ENCODE measurements at places on chromosomes 5 and 9.

DNA sequence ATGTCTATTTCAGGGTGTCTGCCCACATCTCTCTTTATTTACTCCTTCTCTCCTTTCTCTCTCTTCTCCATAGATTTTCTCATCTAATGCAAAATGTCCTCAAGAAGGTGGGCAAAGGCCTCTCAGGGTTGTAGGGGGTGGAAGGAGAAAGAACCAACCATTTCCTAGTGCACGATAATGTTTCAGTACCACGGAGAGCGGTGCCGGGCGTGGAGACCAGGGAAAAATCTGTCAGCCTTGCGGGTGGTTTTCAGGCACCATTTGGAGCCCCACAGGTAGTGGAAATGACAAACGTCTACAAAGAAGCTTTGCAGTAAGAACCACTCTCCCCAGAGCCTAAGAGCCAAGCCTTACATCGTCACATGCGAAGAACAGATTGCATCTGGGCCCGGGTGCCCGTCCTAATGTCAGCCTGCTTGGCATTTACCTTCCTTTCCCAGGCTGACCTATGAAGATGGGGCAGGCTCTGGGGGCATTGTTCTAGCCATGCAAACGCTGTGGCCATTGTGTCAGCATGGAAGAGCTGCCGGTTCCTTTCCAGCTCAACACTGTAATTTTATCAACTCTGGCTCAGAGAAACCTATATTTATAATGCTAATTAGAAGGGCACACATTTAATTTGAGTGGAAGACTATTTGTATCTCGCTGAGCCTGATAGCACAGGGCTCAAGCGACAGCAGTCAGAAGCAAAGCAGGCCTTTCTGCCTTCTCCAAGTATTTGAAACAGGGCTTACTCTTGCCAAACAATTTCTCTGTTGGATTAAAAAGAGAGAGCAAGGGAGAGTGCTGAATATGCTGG is 430.1 kb upstream of the WWC1 start:
- DNase-seq: peak; percentile 3

GRCh38 chr9:14096258-14096922 is 217.6 kb downstream of the NFIB start:
- DNase-seq: peak; percentile 88

GRCh38 chr9:22446950-22447617 is 460 bp downstream of the DMRTA1 start:
- peak; percentile 30 for DNase-seq

- peak; percentile 38 for DNase-seq
Observed at GRCh38 chr5:143400541-143401226, 2.8 kb downstream of the NR3C1 start.

DNA sequence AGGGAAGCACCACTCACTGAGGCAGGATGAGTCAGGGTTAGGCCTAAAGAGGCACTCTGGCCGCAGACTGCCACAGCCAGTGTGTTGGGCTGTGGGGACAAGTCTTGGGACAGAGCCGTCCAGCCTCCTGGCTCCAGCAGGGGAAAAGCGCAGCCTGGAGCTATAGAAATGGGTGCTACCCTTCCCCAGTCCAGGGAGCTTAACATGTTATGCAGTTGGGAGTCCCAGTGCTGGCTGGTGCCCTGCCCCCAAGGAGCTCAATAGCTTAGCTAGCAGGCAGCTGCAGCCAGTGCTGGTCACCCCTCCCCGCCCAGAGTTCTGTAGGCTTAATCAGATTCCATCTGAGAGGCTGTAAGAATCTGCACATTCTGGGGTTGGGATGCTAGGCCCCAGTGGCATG is 399.6 kb upstream of the TUSC1 start:
- no peak for DNase-seq

DNA sequence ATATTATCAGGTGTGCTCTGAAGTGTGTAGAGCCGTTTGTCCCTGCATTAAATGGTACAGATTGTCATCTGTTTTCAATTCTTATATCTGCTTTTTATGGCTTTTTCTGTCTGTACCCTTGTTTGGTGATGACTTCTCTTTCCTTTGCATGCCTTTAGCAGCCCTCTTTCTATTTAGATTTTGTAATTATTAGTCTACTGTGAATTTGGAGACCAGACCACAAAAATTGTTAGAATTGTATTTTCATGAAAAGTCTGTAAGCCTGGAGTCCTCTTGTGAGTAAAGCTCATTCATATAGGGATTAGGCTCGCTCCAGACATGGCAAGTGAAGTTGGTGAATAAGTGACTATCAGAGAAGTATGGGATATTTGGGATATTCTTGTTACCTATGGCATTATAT is 41.7 kb downstream of the NFX1 start:
- no peak for DNase-seq

DNA sequence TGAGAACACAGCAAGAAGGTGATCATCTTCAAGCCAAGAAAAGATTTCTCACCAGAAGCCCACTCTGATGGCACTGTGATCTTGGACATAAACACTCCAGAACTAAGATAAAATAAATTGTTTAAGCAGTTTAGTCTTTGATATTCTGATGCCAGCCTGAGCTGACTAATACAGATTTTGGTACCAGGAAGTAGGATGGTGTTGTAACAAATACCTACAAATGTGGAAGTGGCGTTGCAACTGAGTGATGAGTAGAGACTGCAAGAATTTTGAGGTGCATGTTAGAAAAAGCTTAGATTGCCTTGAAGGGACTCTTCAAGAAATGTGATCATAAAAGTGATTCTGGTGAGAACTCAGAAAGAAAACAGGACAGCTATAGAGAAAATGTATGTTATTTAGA is 592.4 kb upstream of the DAB2 start:
- no peak for DNase-seq

DNA sequence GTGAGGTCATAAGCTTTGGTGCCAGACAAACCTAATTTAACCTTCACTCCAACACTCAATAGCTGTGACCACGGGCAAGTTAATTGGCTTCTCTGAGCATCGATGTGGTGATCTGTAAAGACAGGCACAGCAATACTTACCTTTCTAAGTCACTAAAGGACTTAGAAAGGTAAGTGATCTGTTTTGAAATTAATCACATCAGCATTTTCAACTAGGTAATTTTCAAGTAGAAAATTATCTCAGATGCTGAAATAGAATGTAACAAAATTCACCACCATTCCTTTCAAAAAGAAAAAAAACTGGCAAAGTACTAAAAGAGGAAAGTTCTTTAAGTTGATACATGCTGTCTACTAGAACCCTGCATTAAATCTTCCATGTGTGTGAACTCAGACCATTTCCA is 354.5 kb downstream of the ICE1 start:
- no peak for DNase-seq

DNA sequence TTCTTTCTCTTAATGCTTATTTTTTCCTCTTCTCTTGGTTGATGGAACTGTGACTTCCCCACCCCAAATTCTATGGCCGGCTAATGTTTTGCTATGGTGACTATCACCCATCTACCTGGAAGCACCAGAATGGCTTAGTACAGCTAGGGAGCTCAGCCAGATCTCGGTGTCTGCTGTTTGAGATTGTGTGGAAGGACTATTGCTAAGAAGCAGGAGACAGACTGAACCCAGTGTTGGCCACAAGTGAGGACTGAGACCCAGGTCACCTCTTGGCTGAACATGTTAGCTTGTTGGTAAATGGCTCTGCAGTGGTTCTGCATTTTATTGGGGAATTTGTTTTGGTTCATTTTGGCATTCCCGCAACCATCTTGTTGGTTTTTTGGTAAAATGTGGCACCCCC is 2.7 kb downstream of the PRRC2B start:
- DNase-seq: no peak

GRCh38 chr9:127075624-127076372 is 46.6 kb downstream of the ANGPTL2 start:
- peak; percentile 50 for DNase-seq

DNA sequence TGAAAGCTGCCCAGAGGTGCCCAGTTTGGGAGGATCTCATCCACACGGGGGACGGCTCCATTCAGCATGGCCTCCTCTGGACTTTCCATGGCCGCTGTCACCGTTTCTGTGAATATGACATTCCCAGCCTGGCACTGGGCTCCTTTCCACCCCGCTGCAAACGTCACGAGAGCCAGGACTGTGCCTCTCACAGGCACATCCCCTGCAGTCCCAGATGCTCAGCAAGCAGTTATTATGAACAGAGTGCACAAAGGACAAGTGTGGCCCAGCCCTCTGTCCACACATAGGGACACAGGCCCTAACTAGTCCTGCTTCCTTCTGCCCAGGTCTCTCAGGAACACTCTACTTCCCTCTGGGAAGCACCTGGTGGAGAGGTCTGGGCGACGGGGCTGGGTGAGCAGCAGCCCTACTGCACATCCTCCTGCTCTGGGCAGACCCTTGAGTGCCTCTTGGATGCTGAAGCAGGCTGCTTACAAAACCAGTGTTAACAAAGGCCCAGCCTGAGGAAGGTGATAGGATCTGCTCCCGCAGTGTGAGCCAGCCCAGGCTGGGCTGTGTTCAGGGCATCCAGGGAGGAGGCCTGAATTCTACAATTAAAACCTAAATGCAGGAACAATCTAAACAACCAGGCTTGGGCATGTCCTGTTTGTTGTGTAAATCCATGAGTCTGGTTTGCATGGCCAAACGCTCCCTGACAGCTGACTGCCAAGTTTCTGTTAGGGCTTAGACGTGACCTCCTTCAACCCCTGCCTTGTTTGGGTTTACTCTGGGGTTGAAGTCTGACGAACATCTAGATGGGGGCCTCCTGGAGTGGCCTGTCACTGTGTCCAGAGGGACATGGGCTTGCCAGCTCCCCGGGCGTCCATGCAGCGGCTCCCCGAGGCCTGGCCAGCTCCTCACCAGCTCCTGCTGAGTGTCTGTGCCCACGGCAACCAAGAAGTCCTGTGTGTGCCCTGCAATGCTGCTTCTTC is 269.8 kb downstream of the GADD45G start:
- peak; percentile 10 for DNase-seq

GRCh38 chr5:71864730-71865601 is 145.9 kb downstream of the CARTPT start:
- no peak for DNase-seq

GRCh38 chr5:76610196-76610595 is 13.0 kb downstream of the F2RL2 start:
- DNase-seq: no peak

All from fibroblast of villous mesenchyme (primary cell).